ENCODE measurements at places on chromosomes 11 and 22.

DNA sequence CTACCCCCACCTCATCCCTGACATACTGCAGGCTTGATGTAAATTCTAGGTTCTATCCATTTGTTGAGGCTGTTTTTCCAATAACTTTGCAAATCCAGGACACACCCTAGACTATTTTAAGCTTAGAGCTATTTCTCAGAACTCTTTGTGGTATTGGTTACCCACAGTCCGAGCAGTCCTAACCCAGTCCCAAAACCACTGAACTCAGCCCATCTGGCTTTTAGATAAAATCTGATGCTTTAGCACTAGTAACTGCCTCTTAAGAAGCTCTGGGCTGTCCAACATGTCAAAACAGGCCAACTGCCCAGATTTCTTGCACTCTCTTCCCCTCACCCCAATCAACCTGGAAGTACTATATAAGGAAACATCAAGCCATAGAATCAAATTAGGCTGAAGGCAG is 344.4 kb upstream of the CADM1 start:
- no peaks in the 10 kb centered on the region for H3K27me3 ChIP-seq
- H3K4me3 ChIP-seq = no peak overlapping the region
- no peaks in the 10 kb centered on the region for H3K36me3 ChIP-seq

GRCh38 chr11:123441161-123441560 is 11.1 kb downstream of the GRAMD1B start:
- no peak overlapping the region for H3K4me3 ChIP-seq
- no peak for DNase-seq
- no peaks in the 10 kb centered on the region for H3K27me3 ChIP-seq
- H3K4me1 ChIP-seq = no peaks in the 10 kb centered on the region
- no peaks in the 10 kb centered on the region for H3K36me3 ChIP-seq

GRCh38 chr11:1305501-1306056 is 3.9 kb downstream of the TOLLIP start:
- H3K4me3 ChIP-seq = peak overlapping the region; percentile 20
- peaks cover 60% of the 10 kb centered on the region for H3K4me1 ChIP-seq

- H3K27ac ChIP-seq = no peak overlapping the region
Observed at GRCh38 chr11:12746593-12747097, 72.4 kb downstream of the TEAD1 start.

GRCh38 chr11:43825217-43825816 is 55.3 kb upstream of the ALKBH3 start:
- H3K4me3 ChIP-seq = no peak overlapping the region
- no peak for DNase-seq
- no peak overlapping the region for H3K27ac ChIP-seq
- H3K4me1 ChIP-seq = no peaks in the 10 kb centered on the region
- H3K27me3 ChIP-seq = no peaks in the 10 kb centered on the region
- H3K36me3 ChIP-seq = no peaks in the 10 kb centered on the region

DNA sequence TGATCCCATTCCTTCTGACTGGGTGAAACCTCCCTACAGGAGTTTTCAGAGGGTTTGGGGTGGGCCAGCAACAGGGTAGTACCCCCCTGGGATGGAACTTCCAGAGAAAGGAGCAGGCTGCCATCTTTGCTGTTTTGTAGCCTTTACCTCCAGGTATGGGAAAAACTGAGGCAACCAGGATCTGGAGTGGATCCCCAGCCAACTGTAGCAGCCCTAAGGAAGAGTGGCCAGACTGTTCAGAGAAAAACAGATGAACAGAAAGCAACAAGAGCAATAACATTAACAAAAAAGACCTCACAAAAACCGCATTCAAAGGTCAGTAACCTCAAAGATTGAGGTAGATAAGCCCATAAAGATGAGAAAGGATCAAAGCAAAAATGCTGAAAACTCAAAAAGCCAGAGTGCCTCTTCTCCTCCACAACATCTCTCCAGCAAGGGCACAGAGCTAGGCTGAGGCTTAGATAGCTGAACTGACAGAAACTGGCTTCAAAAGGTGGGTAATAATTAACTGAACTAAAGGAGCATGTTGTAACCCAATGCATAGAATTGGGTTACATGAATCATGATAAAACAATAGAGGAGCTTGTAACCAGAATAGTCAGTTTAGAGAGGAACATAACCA is 1288.6 kb upstream of the CNTN5 start:
- H3K27ac ChIP-seq = no peak overlapping the region
- H3K4me1 ChIP-seq = no peaks in the 10 kb centered on the region
- H3K27me3 ChIP-seq = no peaks in the 10 kb centered on the region
- DNase-seq = no peak

GRCh38 chr11:23974601-23975000 is 522.3 kb upstream of the LUZP2 start:
- H3K36me3 ChIP-seq = no peaks in the 10 kb centered on the region
- no peak for DNase-seq
- H3K27ac ChIP-seq = no peak overlapping the region
- no peaks in the 10 kb centered on the region for H3K27me3 ChIP-seq

DNA sequence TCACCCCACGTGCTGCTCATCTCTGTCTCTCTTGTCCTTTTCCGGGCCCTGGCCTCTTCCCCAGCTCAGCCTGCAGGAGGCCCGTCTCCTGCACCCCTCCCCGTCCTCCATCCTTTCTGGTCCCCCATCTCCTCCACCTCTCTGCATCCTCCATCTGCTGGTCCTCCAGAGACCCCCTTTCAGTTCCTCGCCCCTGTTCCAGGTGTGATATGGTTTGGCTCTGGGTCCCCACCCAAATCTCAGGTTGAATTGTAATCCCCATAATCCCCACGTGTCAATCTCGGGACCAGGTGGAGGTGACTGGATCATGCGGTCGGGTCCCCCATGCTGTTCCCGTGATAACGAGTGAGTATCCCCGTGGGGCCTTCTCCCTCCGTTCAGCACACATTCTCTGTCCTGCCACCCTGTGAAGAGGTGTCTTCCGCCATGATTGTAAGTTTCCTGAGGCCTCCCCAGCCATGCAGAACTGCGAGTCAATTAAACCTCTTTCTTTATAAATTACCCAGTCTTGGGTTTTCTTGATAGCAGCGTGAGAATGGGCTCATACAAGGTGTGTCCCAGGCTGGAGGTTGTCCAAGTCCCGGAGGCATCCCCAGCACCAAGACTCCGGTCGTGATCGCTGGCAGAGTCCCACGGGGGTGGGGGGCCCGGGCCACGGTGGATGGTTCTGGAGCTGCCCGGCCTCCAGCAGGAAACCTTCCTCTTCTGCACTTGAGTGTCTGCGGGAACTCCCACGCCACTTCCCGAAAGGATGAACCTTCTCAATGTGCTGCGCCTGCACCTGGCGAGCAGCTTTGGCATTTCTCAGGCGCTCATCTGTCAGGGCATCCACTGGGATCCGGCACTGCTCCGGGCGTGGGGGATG is 29.0 kb upstream of the TOLLIP start:
- no peaks in the 10 kb centered on the region for H3K27me3 ChIP-seq
- H3K27ac ChIP-seq = no peak overlapping the region
- no peak overlapping the region for H3K4me3 ChIP-seq
- no peaks in the 10 kb centered on the region for H3K4me1 ChIP-seq

DNA sequence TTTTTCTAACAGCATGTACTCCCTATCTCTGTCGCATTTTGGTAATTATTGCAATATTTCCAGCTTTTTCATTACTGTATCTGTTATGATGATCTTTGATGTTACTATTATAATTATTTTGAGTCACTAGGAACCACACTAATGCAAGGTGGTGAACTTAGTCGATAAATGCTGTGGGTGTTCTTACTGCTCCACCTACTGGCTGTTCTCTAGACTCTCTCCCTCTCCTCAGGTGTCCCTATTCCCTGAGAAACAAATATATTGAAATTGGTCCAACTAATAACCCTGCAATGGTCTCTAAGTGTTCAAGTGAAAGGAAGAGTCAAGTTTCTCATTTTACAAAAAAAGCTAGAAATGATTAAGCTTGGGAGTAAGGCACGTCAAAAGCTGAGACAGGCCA is 10.5 kb downstream of the ARL14EP start:
- no peak overlapping the region for H3K4me3 ChIP-seq
- no peaks in the 10 kb centered on the region for H3K27me3 ChIP-seq
- H3K27ac ChIP-seq = no peak overlapping the region

GRCh38 chr11:17887779-17888178 is 125.1 kb downstream of the SERGEF start:
- H3K27ac ChIP-seq = no peak overlapping the region
- H3K4me3 ChIP-seq = no peak overlapping the region
- no peaks in the 10 kb centered on the region for H3K36me3 ChIP-seq
- H3K4me1 ChIP-seq = no peaks in the 10 kb centered on the region

- no peak for DNase-seq
- H3K4me1 ChIP-seq = no peaks in the 10 kb centered on the region
- no peaks in the 10 kb centered on the region for H3K36me3 ChIP-seq
- no peaks in the 10 kb centered on the region for H3K27me3 ChIP-seq
- no peak overlapping the region for H3K4me3 ChIP-seq
Observed at GRCh38 chr22:46878191-46878948, 115.9 kb downstream of the TBC1D22A start.

- H3K4me1 ChIP-seq = no peaks in the 10 kb centered on the region
- H3K27ac ChIP-seq = no peak overlapping the region
- no peak for DNase-seq
- no peaks in the 10 kb centered on the region for H3K27me3 ChIP-seq
Observed at GRCh38 chr11:105609341-105609781, 512 bp upstream of the GRIA4 start.

GRCh38 chr11:83033972-83034672 is 37.6 kb downstream of the RAB30 start:
- H3K36me3 ChIP-seq = no peaks in the 10 kb centered on the region
- H3K27me3 ChIP-seq = no peaks in the 10 kb centered on the region
- H3K4me3 ChIP-seq = no peak overlapping the region
- DNase-seq = no peak
- no peaks in the 10 kb centered on the region for H3K4me1 ChIP-seq
- no peak overlapping the region for H3K27ac ChIP-seq

DNA sequence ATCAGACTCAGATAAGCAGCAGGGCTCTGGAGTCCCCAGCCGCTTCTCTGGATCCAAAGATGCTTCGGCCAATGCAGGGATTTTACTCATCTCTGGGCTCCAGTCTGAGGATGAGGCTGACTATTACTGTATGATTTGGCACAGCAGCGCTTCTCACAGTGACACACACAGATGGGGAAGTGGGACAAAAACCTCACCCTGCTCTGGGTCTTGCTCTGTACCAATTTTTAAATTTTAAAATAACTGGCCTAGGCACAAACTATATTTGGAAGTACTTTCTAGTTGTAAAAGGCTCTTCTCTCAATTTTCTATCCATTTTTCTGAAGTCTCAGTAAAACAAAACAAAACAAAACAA is 131.7 kb downstream of the VPREB1 start:
- H3K36me3 ChIP-seq = no peaks in the 10 kb centered on the region
- H3K27ac ChIP-seq = no peak overlapping the region
- no peaks in the 10 kb centered on the region for H3K27me3 ChIP-seq
- no peak for DNase-seq

DNA sequence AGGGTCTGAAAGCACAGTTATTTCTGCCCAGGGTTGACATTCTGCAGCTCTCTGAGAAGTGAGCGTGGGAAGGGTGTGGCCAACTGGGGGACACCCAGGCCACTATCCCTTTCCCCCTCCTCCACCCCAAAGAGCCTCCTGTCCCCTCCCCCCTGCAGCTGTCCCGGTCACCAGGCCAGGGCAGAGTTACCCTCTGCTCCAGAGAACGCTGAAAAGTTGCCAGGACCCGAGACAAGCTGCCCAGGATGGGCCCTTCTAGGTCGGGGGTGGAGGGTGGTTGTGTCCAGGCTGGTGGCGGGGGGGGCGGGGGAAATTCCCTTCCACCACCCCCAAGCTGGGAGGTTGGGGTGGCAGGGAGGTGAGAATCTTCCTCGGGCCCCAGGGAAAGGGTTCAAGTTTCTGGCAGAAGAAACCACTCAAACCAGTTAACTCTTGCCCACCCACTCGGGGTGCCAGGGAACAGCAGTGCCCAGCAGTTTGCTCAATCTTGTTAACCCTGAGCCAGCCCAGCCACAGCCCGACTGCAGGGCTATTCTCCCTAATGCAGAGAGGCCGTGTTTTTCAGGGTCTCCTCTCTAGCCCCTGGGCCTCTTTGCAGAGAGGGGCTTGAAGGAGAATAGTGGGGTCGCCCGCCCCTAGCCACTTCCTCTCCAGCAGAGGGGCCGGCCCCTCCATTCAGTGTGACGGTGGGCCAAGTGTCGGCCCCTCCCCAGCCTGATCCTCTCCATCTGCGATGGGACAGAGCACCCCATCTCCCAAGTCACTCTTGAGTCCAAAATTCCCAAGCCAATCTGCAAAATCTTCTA is 697 bp downstream of the LGALS1 start:
- H3K27ac ChIP-seq = peak overlapping the region; percentile 54
- no peaks in the 10 kb centered on the region for H3K27me3 ChIP-seq
- no peaks in the 10 kb centered on the region for H3K36me3 ChIP-seq
- peaks cover 16% of the 10 kb centered on the region for H3K4me1 ChIP-seq
- peak; percentile 77 for DNase-seq

DNA sequence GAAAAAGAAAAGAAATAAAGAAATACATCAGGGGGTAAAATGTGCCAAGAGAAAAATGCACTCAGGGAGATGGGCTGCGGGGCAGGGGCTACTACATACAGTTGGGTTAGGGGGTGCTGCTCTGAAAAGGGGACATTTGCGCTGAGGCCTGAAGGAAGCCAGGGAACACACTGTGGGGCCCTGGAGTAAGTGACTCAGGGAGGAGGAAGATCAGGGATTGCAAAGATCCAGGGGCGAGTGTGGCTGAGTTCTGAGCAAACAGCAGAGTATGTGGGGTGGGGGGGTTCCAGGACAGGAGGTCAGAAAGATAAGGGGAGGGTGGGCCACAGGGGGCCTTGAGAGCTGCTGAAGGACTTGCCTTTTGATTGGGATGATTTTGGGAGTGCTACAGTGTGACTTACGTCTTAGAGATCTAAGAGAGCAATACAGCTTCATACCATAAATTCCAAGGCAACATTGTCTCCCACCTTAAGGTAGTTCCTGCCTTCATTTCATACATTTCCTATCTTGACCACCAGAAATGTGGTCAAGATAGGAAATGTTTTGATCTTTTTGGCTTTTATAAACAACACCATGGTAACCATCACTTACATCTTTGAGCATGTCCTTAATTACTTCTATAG is 5.8 kb downstream of the A4GALT start:
- no peaks in the 10 kb centered on the region for H3K4me1 ChIP-seq
- H3K36me3 ChIP-seq = no peaks in the 10 kb centered on the region
- no peak overlapping the region for H3K27ac ChIP-seq
- no peaks in the 10 kb centered on the region for H3K27me3 ChIP-seq
- DNase-seq = no peak
- no peak overlapping the region for H3K4me3 ChIP-seq

GRCh38 chr11:68825571-68825970 is 16.1 kb downstream of the CPT1A start:
- peaks cover 25% of the 10 kb centered on the region for H3K4me1 ChIP-seq
- no peaks in the 10 kb centered on the region for H3K27me3 ChIP-seq
- DNase-seq = no peak
- no peak overlapping the region for H3K27ac ChIP-seq
- H3K36me3 ChIP-seq = peaks cover 11% of the 10 kb centered on the region

DNA sequence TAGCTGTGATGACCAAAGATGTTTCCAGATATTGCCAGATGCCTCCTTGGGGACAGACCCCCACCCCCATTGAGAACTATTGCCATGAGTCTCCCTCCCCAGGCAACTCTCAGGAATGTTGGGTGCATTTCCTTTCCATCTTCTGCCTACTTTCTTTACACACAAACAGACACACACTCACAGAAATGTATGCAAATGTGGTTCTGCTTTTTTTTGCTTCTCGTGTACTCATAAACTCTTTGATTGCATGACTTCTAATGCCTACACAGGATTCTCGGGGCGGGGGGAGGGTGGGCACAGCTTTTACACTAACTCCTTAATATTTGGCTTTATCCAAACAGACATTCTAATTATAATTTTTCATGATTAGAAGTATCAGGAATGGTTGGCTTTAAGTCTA is 53.3 kb upstream of the SUSD2 start:
- no peak overlapping the region for H3K4me3 ChIP-seq
- H3K36me3 ChIP-seq = no peaks in the 10 kb centered on the region
- DNase-seq = no peak
- no peaks in the 10 kb centered on the region for H3K4me1 ChIP-seq
- no peaks in the 10 kb centered on the region for H3K27me3 ChIP-seq
